ENCODE measurements at places on chromosomes 5 and 9.

DNA sequence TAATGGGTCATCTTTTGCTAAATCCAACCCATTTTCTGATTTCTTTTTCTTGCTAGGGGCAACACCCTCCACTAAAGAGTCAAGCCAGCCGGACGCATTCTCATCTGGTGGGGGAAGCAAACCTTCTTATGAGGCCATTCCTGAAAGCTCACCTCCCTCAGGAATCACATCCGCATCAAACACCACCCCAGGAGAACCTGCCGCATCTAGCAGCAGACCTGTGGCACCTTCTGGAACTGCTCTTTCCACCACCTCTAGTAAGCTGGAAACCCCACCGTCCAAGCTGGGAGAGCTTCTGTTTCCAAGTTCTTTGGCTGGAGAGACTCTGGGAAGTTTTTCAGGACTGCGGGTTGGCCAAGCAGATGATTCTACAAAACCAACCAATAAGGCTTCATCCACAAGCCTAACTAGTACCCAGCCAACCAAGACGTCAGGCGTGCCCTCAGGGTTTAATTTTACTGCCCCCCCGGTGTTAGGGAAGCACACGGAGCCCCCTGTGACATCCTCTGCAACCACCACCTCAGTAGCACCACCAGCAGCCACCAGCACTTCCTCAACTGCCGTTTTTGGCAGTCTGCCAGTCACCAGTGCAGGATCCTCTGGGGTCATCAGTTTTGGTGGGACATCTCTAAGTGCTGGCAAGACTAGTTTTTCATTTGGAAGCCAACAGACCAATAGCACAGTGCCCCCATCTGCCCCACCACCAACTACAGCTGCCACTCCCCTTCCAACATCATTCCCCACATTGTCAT, 72.0 kb downstream of the NUP214 start:
- no peak for DNase-seq

GRCh38 chr9:8207596-8207995, 408.0 kb upstream of the DMAC1 start:
- no peak for DNase-seq

DNA sequence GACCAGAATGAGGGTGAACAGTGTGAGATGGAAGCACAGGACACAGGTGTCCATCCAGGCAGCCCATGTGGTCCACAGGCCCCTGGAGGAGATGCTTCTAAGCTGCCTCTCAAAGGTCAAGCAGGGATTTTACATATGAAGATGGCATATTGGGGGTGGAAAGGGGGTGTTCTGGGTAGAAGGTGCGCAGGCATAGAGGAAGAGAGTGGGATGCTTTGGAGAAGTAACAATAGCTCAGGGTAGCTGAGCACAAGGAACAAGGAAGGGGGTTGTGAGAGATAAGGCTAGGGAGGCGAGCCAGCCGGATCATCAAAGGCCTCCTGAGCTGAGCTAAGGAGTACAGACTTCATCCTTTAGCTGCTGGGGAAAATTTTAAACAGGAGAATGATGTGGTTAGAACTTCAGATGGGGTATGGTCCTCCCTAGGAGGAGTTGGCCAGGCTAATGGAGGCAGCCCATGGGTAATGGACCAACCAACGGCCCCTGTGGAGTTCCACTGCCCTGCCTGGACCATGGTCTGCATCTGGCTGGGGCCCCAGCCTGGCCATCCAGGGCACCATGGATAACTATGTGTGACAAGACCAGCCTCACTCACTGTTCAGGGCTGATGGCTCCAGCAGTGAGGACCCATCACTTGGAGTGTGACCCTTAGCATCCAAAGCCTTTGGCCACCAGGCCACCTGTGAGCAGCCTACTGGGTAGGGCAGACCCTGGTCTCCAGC, 86.8 kb upstream of the TBC1D2 start:
- DNase-seq, result no peak

DNA sequence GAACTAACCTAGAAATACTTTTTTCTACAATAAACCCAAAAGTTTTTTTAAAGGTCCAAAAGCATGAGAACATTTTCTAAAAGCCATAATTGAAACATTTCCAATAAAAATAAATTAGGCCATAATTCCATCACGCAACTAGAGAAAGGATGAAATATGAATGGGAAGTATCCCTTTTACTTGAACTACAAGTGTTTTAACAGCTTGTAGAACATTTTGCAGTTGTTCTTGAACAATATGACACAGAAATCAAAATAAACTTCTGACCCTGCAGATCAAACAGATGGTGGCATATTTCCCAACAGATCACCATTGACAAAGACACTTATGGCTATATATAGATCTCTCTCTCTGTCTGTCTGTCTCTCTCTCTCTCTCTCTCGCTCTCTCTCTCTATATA, 624.4 kb downstream of the PSAT1 start:
- DNase-seq, result no peak

DNA sequence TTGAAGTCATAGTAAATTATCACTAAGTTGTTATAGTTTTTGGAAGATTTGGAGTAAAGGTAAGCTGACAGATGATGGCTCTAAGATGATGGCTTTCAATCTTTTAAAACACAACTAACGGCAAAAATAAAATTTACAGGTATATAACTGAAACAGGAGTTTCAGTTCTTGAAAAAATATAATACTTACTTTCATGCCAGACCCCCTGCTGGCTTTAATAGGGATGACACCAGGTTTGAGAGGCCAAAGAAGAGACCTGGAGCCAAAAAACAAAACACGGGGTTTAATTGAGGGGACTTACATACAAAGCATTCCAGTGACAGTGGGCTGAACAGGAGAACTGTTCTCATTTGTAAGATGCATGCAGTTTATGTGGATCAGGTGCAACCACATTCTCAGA, 301.7 kb upstream of the PCSK5 start:
- no peak for DNase-seq

- DNase-seq, result no peak
These were observed 37.4 kb downstream of the TTLL11 start for GRCh38 chr9:122055701-122056100.

DNA sequence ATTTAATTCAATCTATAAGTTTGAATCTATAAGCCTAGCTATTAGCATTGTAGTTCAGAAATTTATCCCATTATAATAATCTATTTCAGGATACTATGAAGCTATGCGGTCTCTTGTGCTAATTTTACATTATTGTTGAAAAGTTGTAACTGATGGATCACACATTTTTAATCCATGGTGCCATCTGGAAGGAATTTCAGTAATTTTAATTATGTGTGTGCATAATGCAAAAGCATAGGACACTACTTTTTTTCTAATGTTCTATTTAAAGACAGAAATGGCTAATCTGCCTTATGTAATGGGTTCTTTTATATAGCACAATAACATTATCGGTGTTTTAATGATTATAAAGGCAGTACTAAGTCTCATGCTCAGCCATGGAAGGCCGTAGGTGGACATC, 90.6 kb downstream of the HOMER1 start:
- DNase-seq, result no peak

DNA sequence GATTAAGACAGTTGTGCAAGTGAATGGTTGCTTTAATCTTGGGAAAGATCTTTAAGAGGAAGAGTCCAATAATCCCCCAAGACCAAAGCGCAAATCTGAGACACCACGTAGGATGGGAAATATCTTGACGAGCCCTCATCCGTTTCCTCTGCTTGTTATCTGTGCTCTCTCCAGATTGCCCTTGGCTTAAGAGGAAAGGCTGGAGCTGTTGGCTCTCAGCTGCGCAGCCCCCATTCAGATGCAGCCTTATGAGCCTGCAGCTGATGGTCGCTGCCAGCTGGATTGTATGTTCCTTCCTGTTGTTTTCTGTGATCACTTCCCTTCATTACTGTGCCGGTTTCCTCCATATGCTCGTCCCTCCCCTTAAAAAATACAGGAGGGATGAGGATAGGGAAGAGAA, 47.7 kb downstream of the PWWP2A start:
- no peak for DNase-seq

GRCh38 chr5:173868096-173868880, 19.9 kb upstream of the CPEB4 start:
- DNase-seq, result no peak

DNA sequence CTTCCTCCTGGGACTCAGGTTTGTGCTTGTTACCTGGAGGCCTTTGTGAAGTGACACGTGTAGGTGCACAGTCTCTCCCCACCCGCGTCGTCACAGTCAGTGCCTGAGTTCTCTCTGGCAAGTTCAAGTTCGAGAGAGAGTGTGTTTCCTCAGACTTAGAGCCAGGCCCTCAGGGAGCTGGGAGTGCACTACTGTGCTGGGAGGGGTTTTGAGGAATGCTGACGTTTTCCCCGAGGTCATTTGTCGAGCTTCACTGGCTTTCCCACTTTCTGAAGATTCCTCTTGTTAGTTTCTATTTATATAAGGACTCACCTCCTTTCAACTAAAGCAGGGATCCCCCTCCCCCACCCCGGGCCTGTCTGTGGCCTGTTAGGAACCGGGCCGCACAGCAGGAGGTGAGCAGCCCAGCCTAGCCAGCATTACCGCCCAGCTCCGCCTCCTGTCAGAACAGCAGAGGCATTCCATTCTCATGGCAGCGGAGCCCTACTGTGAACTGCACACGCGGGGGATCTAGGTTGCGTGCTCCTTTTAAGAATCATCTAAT, 209.2 kb downstream of the DIRAS2 start:
- no peak for DNase-seq

- DNase-seq, result no peak
These were observed 504.5 kb downstream of the NFIB start for GRCh38 chr9:13809401-13809800.

GRCh38 chr5:82863266-82863665, 213.9 kb downstream of the TMEM167A start:
- no peak for DNase-seq

DNA sequence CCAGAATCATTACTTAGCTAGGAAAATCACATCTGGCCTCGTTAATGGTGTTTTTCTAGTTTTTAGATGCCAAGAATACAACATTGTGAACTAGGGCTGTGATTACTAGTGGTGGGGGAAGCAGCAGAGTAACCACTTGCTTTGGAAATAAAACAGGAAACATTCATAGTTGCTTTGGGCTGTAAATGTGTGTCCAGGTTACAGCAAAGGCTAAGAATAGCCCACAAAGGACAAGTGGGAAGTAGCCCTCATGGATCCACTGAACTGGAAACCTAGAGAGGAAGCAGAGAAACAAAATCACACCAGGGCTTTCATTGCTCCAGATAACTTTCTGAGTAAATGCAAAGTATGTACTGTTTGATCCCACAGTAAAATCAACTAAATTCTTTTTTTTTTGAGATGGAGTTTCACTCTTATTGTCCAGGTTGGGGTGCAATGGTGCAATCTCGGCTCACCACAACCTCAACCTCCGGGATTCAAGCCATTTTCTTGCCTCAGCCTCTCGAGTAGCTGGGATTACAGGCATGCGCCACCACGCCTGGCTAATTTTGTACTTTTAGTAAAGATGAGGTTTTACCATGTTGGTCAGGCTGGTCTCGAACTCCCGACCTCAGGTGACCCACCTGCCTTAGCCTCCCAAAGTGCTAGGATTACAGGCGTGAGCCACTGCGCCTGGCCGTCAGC, 56.2 kb upstream of the TNFSF15 start:
- DNase-seq, result no peak

- DNase-seq, result no peak
These were observed 107.6 kb upstream of the RASGRF2 start for GRCh38 chr5:80852331-80853245.

- no peak for DNase-seq
These were observed 81.8 kb downstream of the CNTLN start for GRCh38 chr9:17216646-17217045.

DNA sequence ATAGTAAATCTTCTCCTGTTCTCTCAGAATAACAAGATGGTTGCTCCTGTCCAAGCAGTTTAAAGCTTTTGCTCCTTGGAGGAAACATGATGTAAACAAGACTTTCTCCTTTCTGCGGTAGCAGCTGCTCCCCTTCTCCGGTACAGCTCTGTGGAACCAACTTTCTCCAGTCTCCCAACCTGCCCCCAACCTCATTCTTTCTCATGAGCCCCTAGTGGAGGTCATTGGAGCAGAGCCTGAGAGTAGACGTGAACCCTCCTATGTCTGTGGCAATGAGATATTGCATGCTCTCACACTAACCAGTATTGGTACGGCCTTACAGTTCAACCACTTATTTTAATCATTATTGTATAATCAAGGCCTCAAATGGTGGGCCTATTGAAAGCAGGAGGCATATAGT, 483.8 kb upstream of the CDH10 start:
- DNase-seq, result no peak

Measured in erythroblast (primary cell).